ENCODE measurements at places on chromosomes 1 and 21. TPM values are rescaled to one million over a fixed set of nuclear protein-coding genes. Genes with fewer than 3 reads are reported as not detected.

The UBR4 gene
- polyA plus RNA-seq, result 138 TPM

The APCS gene
- not detected for polyA plus RNA-seq

The SLC6A17 gene
- 16.6 TPM for polyA plus RNA-seq

The NTMT2 gene
- polyA plus RNA-seq, result 0.36 TPM

The SERPINC1 gene
- not detected for polyA plus RNA-seq

The RHOC gene
- 243 TPM for polyA plus RNA-seq

The FCGR1A gene
- 24.0 TPM for polyA plus RNA-seq

The REN gene
- polyA plus RNA-seq, result 0.17 TPM

The VHLL gene
- polyA plus RNA-seq, result 0.38 TPM

Data from spinal cord (tissue), 10 donors.